Kidney (tissue), 22 donors: ENCODE measurements at places on chromosomes 5 and 9. TPM values are rescaled to one million over a fixed set of nuclear protein-coding genes. Genes with fewer than 3 reads are reported as not detected.

Gene TTC16
- polyA plus RNA-seq, result 0.32 TPM

Gene TXNDC15
- 87.3 TPM for polyA plus RNA-seq

Gene ZNF879
- polyA plus RNA-seq, result 2.2 TPM

Gene PCDHGB6
- polyA plus RNA-seq, result 0.22 TPM

Gene QRFP
- polyA plus RNA-seq, result not detected

Gene FGD3
- 7.4 TPM for polyA plus RNA-seq

Gene SOWAHA
- 7.1 TPM for polyA plus RNA-seq

Gene SLC46A2
- polyA plus RNA-seq, result not detected

Gene C5orf63
- polyA plus RNA-seq, result 5.8 TPM

Gene GABBR2
- polyA plus RNA-seq, result not detected

Gene GLIPR2
- polyA plus RNA-seq, result 8.3 TPM

Gene MARCOL
- not detected for polyA plus RNA-seq

Gene ELAVL2
- 0.19 TPM for polyA plus RNA-seq

Gene BAAT
- polyA plus RNA-seq, result 0.15 TPM

Gene CCNO
- polyA plus RNA-seq, result 2.1 TPM

Gene WHRN
- 4.4 TPM for polyA plus RNA-seq

Gene PCDHGC5
- not detected for polyA plus RNA-seq
